ENCODE measurements at places on chromosomes 6 and 20.

DNA sequence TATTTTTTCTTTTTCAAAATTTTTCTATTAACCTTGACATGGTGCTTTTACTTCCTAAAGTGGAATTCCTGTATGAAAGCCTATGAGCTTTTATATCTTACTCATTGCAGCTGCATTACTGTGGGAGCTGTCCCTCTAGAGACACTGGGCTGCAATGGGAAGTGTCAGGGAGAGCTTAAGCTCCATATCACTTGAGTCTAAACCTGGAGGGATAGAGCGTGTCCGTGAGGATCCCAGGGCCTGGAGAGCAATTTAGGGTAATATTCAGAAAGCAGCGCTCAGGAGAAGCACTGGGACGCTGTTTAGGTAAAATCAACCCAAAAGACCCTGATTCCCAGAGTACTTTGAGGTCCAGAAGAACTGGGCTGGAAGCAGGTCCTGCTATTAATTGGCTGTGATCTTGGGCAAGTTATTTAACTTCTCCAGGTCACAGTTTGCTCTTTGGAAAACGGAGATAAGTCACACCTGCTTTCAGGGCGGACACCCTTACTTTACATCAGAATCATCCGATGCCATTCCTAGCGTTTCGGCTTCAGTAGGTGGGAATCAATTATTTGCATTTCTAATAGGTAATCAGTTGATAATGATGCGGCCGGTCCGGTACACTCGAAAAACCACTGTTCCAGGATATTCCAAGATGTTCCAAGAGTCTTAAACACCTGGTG is 628 bp upstream of the ERGIC3 start:
- no peak for DNase-seq

GRCh38 chr20:8633366-8633765 is 435.5 kb upstream of the PLCB4 start:
- DNase-seq: no peak

- peak; percentile 12 for DNase-seq
Measured at GRCh38 chr6:158387036-158387435, 74.8 kb downstream of the TULP4 start.

DNA sequence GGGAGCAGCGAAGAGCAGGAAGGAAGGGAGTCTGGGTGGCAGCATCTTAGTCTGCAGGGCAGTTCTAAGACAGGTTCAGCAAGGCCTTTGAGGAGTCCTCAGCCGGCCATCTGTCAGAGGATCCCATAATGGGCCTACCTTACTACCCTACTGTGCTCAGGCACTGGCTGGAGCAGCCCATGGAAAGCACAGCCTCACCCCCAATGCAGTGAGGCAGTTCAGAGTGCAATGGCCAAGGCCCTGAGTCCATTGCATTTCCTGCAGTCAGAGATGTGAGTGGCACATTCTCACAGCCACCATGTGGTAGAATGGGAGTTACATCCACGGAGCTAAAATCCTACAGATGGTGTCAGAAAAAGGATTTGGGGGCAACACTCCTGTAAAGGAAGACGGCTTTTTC is 19.4 kb upstream of the OVOL2 start:
- DNase-seq: no peak

DNA sequence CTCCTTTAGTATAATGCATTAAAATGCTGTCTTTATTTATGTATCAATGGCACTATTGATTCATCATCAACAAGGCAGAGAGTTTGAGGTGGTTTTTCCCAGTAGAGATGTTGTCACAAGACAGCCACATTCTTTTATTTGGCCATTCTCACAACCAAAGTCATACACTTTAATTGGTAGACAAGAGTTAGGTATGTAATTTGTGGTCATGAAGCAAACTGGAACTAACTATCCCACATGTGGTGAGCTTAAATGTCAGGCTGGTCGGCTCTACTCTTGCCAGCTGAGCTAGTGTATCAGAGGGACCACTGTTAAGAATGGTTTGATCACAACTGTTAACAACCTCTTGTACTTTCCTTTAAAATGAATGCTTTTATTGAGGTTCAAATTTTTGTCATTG is 714.6 kb downstream of the CD109 start:
- no peak for DNase-seq

DNA sequence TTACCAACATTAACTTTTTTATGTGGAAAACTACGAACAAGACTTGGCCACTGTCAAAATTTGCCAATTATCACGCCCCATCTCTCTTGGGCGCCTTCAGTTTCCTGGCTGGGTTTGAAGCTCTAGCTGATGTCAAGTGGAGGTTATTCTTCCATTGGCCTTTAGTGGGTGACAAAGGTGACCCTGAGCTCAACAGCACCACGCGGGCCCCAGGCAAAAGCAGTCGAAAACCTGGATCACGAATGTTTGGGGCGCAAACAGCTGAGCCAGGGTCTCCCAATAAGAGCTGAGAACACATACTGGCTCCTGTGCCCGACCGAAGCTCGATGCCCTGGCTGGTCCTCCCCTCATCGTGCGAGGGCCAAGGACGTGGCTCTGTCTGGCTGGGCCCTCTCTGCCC is 26.8 kb downstream of the SLC17A9 start:
- DNase-seq: no peak
